ENCODE measurements at places on chromosomes 2 and 18.

GRCh38 chr2:9639000-9639602, 8.3 kb upstream of the YWHAQ start:
- no peak for DNase-seq

- no peak for DNase-seq
Observed at GRCh38 chr2:221716426-221717303, 144.6 kb upstream of the EPHA4 start.

DNA sequence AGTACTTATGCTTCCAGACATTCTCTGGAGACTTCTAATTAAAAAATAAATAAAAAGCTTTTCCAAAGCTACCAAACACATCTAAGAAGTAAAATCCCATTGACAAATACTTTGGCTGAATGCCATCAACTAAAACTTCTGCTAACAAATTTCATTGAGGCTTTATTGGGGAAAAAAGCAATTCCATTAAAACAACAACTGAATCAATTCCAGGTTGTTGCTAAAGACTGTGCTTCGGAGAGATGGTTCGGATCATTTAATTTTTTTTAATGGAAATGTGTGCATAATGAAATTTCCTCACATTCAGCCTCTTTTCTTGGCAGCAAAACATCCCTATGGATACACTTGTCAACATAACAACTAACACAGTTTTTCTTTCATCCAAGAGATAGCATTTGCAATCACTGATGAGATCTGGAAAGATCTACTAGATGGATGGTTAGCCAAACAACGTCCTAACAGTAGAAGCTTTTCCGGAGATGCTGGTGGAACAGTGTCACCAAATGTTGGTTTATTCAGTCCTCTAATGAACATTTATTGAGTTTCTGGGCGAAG, 446.1 kb upstream of the FAM98A start:
- DNase-seq: no peak

DNA sequence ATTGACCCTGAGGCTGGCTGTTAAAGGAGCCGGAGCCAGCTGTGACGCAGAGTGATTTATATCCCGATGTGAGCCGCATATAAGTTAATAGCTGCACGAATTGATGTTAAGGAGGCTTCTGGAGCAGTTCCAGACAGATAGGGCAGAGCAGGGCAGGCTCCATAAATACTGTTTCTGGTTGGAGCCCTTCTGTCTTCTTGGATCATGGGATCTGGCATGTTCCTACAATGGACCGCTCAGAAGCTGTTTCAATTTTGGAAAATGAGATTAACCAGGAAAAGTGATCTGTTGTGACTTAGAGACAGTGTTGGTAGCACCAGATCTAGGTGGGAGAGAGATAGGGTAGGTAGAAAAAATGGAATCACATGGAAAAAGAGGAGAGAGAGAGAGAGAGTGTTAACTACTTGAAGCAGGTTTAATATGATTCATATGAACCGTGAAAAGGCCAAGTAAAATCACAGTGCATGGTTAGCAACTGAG, 4.8 kb upstream of the IGFBP5 start:
- no peak for DNase-seq

- no peak for DNase-seq
Observed at GRCh38 chr2:40346535-40347354, 105.1 kb downstream of the SLC8A1 start.

DNA sequence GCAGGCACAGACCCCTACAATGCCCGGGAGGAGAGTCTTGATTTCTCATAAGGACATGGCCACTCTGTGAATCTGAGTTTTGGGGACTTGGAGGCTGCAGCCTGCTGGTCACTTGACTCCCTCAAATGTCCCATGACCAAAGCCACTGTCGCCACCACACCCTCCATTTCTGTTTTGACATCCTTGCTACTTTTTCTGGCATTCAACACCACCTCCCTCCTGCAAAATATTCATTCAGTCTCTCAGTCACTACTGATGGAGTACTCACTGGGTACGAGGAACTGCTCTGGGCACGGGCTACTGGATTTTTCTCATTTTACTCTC, 208.6 kb upstream of the HAAO start:
- DNase-seq: no peak

DNA sequence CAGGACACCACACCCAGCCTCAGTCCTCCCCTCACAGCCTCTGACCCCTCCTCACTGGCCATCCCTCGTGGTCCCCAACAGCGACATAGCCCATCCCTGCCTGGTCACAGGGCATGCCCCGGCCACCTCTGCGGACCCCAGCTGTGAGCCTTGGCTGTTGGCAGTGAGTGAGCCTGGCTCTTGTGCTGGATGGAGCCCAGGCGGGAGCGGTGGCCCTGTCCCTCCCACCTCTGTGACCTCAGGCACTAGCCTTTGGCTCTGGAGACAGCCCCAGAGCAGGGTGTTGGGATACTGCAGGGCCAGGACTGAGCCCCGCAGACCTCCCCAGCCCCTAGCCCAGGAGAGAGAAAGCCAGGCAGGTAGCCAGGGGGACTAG, 7.9 kb downstream of the DES start:
- no peak for DNase-seq
